ENCODE measurements at places on chromosomes 7 and 10.

GRCh38 chr10:125005312-125006187 lies 63.6 kb downstream of the ZRANB1 start:
- no peak for DNase-seq

DNA sequence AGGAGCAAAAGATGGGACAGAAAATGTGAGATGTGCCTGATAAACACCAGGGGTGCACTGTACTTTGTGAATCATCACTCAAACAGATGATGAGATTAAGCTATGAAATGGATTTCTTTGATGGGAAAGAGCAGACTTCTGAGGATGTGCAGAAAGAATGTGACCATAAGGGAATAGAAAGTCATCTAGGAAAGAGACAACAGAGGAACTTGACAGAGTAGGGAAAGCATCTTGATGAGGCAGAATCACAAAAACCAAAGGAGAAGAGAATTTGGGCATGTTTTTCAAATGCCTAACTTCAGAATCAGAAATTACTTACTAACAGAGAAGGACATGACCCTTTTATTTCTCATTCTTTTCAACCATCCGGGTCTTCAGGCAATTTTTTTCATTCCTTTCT lies 82.4 kb upstream of the LRRTM3 start:
- DNase-seq = peak; percentile 81

- peak; percentile 34 for DNase-seq
Observed at GRCh38 chr7:26078437-26079336, 73.3 kb upstream of the NFE2L3 start.

GRCh38 chr7:4888161-4888560 lies 4.6 kb upstream of the RADIL start:
- DNase-seq = no peak

DNA sequence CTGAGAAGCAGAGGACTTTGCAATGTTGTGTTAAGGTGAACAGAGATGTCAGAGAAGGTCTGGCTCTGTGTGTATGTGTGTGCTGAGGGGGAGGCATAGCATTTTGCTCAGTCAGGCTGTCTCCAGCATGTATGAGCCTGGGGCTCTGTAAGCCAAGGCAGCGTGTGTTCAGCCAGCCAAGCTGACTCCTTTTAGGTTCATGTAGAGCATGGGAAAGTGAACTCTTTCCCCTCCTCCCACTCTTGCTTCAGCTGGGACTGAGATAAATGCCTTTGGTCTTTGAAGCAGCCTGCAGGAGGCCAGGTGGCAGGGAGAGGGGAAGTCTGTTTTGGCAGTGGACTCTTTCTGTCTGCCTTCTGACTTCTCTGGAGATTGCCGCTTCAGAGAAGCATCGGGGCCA lies 3.8 kb downstream of the SFXN2 start:
- peak; percentile 43 for DNase-seq

- DNase-seq = peak; percentile 66
Observed at GRCh38 chr10:126468876-126469643, 80.8 kb upstream of the ADAM12 start.

- no peak for DNase-seq
Observed at GRCh38 chr7:50211130-50212015, 93.1 kb upstream of the IKZF1 start.

- DNase-seq = no peak
Observed at GRCh38 chr10:61623161-61623560, 39.6 kb upstream of the CABCOCO1 start.

GRCh38 chr7:110442381-110442837 lies 648.5 kb upstream of the LRRN3 start:
- DNase-seq = peak; percentile 16

- peak; percentile 6 for DNase-seq
Observed at GRCh38 chr10:51892965-51893658, 193.7 kb upstream of the CSTF2T start.

- DNase-seq = no peak
Observed at GRCh38 chr7:115066050-115066449, 144.2 kb downstream of the MDFIC start.

GRCh38 chr10:110531687-110532086 lies 34.0 kb downstream of the DUSP5 start:
- no peak for DNase-seq

GRCh38 chr7:22267930-22268615 lies 88.9 kb downstream of the RAPGEF5 start:
- DNase-seq = peak; percentile 8

GRCh38 chr7:41956705-41957104 lies 253.8 kb upstream of the INHBA start:
- DNase-seq = no peak

GRCh38 chr7:18495412-18496340 lies at the start of gene HDAC9:
Gene HDAC9 (plus strand): TSS chr7:18495749. CDS start chr7:18496303, 554 bp downstream.
- DNase-seq = peak; percentile 56

GRCh38 chr10:76456197-76456596 lies 1024.8 kb downstream of the LRMDA start:
- peak; percentile 20 for DNase-seq

DNA sequence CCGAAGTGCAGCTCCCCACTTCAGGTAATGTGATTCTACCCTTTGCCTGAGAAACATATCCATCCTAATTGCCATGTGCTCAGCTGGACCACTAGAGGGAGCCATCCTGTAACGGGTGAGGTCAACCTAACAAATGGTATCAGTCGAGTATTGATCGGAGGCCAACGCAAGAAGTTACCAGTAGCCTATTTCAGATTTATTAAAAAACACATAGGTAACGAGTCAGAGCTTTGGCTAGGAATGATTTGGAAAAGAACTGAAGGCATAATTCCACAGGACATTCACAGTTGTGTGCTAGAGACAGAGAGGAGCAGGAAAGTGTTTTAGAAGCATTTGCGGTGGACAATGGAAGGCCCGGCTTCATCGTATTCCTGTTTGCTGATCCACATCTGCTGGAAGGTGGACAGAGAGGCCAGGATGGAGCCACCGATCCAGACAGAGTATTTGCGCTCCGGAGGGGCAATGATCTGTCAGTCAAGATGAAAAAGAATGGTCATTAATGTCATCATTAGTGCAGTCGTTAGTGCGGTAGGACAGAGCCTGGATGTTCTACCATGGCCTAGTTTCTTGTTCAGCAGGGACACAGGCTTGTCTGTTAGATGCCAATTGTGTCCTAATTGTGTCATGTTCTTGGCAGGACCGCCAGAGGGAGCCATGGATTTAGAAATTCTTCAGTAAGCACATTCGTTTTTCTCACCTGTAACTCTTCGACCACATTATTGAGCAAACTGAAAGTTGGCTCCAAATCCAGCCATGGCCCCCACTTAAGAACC lies 17.5 kb downstream of the ACTA2 start:
- peak; percentile 79 for DNase-seq

GRCh38 chr10:74640134-74640921 lies 186.1 kb upstream of the KAT6B start:
- DNase-seq = peak; percentile 4

- no peak for DNase-seq
Observed at GRCh38 chr10:14035506-14035905, 295.2 kb downstream of the FRMD4A start.

GRCh38 chr10:123236126-123236525 lies 81.9 kb downstream of the BUB3 start:
- DNase-seq = no peak

- DNase-seq = no peak
Observed at GRCh38 chr7:5827755-5828154, 46.3 kb upstream of the RNF216 start.

- no peak for DNase-seq
Observed at GRCh38 chr7:136698231-136698630, 170.2 kb upstream of the CHRM2 start.

DNA sequence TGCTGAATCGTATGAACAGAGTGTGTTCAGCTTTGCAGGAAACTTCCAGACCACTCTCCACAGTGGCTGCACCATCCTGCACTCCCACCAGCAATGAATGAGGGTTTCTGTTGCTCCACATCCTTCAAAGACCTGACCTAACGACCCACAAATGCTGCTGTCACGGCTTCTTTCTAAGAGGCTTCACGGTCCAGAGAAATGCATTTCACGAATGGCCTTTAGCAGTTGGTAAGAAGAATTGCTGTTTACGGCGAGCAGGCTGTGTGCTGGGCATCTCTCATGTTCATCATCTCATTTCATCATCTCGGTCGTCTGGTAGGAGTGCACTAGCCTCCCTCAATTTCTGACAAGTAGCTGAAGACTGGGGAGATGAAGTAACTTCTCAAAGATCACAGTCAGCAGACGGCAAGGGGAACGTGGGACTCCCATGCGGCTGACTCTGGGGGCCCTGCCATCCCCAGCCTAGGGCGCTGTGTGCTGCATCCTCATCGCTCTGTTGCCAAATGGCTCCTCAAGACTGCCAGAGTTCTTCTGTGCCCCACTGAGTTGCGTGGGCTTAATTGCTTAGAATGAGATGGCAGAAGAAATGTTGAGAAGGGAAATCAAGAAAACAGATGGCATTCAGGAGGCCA lies 72.9 kb downstream of the ADARB2 start:
- DNase-seq = no peak

DNA sequence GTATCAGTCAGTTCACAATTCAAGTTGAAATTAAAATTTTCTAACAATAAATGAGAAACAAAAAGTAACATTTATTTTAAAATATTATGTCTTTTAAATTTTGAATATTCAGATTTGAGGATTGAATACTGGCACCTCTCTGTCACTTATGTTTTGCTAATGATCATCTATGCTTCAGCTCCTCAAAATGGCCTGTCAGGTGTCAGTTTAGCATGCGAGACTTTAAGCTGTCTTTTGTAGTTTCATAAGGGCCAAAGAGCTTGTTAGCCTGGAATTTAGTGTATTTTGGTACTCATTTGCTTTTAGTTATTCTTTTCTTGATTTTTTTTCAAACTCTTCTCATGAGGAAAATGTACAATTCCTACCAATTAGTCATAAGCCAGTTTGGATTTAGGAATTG lies 102.0 kb upstream of the RPA3 start:
- no peak for DNase-seq

GRCh38 chr10:103649654-103650423 lies 156.3 kb downstream of the NEURL1 start:
- no peak for DNase-seq

Measured in fibroblast of skin of right biceps (primary cell).